Stimulated activated CD4-positive, alpha-beta T cell treated with anti-CD3 and anti-CD28 coated beads, Interleukin-12 subunit alpha, Interleukin-12 subunit beta, amount 100 ng/mL, for 24 hours (primary cell): ENCODE measurements at places on chromosomes 16 and 17.
A peak's percentile ranks its signal among the peaks of the same experiment; 100 is the strongest.

- DNase-seq: no peak
These were observed 442.6 kb upstream of the HSBP1 start for GRCh38 chr16:83365166-83365565.

DNA sequence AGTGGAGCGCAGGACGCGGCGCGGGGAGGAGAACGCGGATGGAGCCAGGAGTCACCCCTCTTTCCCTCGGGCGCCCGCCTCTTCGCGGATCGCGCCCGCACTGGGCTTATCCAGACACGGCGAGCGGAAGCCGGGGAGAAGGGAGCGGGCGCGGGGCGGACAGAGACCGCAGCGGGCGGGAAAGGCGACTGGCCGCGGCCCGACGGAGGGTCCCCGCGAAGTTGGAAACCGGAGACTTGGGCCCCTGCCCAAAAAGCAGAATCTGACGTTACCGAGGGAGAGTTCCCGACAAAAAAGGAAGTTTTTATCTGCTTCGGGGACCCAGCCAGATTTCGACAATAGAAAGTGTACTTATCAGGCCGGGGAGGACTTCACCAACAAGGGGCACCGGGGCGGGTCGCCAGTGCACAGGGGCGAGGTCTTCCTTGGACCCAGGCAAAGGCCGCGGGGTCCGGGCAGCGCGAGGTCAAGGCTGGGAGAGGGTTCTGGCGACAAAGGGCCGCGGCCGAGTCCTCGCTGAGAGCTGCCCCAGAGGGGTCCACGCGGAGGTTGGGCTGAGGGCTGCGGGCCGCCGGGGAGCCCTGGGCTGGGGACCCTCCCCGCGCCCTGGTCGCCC lies 519 bp downstream of the ST6GALNAC2 start:
- no peak for DNase-seq

DNA sequence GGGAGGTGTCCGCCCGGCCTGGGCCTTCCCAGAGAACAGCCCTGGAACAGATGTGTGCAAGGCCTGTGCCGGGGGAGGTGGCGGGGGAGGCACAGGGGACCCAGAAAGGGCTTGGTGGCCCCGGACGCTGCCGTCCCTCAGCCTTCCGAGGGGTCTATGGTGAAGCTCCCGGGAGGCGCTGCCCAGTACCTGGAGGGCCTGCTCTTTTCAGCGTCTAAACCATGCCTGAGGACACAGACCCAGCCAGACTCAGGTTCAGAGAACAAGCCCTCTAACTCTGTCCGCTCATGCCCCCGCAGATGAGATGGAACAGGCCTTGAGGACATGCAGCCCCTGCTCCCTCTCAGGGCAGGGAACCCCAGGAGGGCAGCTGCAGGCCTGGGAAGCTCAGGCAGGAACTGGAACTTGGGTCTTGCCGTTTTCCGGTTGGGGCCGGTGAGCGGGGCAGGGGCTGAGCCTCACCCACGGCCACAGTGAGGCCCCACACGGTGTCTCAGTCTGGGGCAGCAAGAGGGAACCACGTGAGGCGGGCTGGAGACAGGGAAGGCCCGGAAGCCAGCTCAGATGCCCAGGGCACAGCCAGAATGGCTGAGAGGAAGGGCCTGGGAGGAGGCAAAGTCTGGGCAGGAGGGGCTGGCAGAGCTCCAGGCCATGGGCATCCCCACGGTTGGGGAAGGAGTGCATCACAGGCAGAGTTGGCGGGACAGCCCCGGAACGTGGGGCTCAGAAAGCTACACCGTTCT lies 12.5 kb downstream of the SLC16A3 start:
- DNase-seq: peak; percentile 50

DNA sequence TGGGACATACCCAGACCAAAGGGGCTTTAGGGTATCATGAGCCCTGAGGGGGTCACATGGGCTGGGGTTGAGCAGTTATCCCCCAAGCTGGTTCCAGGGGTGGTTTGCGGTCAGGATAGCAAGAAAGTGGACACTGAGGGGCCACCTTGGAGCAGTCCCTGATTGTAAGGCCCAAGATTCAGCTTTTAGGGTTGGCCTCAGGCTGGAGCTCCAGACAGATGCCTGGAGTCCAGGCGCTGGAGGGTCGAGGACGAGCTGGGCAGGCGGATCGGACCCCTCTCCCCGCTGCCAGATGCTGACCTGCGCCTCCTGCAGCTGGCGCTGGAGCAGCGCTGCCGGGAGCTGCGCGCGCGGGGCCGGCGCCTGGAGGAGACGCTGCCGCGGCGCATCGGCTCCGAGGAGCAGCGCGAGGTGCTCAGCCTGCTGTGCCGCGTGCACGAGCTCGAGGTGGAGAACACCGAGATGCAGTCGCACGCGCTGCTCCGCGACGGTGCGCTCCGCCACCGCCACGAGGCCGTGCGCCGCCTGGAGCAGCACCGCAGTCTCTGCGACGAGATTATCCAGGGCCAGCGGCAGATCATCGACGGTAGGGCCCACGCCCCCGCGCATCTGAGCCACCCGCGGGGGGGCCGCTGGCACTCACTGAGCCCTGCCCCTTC lies 10.0 kb downstream of the BTBD17 start:
- DNase-seq: no peak

GRCh38 chr17:30031214-30031869 lies 85.3 kb upstream of the NSRP1 start:
- DNase-seq: no peak

DNA sequence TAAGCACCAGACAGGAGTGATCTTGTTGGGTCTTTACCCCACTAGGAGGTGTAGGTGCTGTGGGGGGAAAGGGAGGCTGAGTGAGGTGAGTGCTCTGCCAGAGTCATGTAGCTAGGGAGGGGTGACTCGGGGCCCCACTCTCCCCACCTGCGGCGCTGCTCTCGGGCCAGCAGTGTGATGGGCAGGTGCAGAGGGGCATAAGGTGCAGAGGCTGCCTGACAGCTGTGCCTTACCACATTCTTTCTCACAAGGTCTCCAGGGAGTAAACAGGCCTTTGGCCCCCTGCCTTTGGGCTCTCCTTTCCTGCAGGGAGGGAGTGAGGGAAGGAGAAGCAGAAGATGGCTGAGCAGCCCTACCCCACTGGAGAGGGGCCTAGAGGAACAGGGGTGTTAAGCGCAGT lies 4.5 kb upstream of the CNP start:
- no peak for DNase-seq

DNA sequence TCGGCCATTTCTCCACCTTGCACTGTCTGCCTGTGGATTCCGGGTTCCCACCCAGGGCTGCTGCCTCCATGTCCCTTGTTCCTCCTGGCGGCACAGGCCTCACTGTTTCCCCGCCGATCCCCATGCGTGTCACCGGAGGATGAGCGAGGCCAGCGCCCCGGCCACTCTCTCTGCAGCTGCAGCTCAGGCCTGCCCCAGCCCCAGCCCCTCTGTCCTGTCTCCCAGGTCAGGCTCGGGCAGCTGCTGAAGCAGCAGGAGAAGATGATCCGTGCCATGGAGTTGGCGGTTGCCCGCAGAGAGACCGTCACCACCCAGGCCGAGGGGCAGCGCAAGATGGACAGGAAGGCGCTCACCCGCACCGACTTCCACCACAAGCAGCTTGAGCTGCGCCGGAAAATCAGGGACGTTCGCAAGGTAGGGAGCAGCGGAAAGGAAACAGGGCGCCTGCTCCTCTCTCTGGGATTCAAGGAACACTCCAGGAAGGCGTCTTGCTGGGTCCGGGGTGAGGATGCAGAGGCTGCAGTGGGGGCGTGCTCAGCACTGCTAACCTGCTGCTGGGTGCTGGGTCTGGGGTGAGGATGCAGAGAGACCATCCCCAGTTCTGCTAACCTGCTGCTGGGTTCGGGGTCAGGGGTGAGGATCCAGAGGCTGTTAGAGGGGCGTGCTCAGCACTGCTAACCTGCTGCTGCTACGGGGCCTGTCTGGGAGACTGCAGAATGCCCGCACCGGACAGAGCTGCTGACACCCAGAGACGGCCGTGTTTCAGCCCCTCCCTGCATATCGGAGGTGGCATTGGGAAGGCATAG lies 6.1 kb upstream of the GAA start:
- DNase-seq: no peak

DNA sequence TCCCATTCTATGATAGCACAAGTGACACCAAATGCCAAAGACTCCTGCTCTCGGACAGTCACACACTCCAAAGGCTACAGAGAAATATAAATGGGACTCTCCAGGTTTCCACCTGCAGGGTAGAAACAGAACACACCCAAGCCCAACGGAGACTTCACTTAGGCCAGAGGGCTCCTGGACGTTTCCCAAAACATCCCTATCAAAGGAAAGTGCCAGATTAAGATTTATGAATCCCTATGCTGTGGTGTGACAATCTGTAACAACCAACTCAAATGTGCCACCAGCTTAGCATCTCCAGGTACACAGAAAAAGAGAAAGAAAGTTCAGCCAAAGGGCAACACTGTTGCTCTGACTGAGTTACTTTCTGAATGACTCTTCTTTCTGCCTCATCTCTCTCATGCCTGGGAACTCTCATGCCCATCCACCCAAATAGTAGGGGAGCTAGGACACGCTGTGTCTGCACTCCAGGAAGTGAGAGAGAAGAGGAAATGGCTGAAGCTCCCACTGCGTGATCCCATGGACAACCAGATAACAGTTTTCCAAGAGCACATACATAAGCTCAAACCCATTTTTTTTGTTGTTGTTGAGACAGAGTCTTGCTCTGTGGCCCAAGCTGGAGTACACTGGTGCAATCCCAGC lies 49.7 kb downstream of the SMG6 start:
- no peak for DNase-seq

DNA sequence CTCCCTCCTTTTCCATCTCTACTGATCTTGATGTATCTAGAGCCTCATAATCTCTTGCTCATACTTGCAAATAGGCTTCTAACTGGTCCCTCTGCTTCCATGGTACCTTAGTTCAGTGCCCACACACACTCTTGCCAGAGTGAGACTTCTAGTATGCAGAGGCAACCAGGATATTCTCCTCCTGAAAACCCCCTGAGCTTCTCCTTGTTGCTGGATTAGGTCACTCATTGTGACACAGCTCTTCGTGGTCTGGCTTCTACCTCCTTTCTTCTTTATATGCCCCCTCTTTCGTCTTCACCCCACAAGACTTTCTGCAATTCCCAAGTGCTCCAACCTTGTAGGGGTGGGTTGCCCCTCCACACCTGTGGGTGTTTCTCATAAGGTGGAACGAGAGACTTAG lies 2.5 kb upstream of the FAM20A start:
- no peak for DNase-seq

DNA sequence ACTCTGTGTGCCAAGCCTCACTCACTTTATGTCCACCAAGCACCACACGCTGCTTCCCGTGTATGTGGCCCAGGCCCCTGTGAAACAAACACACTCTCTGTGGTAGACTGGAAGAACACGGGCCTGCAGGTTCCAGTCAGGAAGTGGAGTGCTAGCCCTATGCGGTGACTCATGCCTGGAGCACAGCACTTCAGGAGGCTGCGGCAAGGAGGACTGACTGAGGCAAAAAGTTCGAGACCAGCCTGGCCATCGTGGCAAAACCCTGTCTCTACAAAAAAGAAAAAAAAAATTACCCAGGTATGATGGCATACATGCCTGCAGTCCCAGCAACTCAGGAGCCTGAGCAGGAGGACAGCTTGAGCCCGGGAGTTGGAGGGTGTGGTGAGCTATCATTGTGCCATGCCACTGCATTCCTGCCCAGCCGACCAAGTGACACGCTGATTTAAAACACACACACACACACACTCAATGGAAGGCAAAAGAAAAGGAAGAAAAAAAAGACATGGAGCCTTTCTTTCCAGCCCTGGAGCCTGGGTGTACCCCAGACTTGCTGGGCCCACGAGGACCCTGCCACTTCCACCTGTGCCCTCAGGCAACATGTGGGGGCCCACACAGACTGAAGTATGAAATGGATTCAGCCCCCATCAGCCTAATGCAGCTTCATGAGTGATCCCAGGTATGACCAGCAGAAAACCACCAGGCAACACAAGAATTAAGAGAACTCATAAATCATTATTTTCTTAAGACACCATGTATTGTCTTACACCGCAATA lies 126.6 kb downstream of the ANKRD11 start:
- no peak for DNase-seq

- no peak for DNase-seq
These were observed 36.9 kb upstream of the KLHDC4 start for GRCh38 chr16:87802670-87803069.

DNA sequence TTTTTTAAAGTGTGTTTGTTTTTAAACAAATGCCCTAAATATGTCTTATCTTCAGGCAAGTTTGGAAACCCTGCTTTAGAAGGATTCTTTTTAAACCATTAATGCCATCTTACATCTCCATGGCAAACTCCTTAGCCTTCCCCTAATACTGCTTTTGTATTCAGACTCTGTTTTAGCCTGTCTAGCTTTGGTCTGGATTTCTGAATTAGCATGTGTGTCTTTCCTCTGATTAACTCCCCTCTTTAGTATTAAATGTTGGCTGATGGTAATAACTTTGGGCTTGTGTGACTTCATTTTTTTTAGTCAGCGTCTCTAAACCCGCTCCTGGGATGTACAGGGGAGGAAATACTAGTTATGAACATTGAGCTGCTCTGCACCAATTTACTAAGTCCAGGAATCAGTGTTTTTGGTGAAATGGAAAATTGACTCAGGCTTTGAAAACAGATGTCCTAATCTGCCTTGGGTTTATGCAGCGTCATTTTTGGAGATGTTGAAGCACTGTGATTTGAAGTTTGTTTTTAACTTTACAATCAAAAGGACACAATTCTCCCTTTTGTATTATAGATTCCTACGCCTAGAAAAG lies 22.2 kb downstream of the WIPF2 start:
- DNase-seq: no peak

DNA sequence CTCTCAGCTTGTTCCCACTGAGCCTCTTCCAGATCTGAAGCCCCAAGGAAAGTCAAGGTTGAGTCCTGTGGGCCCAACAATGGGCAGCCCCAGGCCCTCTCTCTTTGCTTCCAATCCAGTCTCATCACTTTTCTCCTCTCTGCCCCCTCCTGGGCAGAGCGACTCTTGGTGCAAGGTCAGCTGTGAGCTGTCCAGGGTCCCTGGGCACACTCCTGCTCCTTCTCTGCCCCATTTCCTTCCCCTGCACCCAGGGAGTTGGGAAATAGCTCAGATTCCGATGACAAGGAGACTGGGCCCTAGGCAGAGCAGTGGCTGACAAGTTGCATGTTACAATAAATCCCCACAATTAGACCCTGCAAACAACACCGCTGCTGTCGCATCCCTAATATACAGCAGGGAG lies 16.1 kb upstream of the CRHR1 start:
- DNase-seq: no peak

- no peak for DNase-seq
These were observed 17.6 kb upstream of the PHF12 start for GRCh38 chr17:28968914-28969295.

GRCh38 chr17:67841992-67842391 lies 16.7 kb downstream of the BPTF start:
- DNase-seq: no peak

DNA sequence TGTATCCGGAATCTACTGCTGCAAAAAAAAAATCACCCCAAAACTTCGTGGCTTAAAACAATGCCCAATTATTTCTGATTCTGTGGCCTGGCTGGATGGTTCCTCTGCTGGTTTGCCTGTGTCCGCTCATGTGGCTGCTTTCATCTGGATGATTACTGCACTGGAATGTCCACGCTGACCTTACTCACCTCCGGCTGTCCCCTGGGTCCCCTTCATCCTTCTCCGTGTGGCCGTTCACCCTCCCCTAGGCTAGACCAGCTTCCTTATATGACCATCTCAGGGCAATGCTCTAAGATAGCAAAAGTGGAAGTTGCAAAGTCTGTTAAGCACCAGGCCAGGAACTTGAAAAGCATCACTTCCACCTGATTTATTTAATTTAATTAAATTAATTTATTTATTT lies 31.4 kb upstream of the SPNS2 start:
- no peak for DNase-seq
